ENCODE measurements at places on chromosomes 5 and 9.

DNA sequence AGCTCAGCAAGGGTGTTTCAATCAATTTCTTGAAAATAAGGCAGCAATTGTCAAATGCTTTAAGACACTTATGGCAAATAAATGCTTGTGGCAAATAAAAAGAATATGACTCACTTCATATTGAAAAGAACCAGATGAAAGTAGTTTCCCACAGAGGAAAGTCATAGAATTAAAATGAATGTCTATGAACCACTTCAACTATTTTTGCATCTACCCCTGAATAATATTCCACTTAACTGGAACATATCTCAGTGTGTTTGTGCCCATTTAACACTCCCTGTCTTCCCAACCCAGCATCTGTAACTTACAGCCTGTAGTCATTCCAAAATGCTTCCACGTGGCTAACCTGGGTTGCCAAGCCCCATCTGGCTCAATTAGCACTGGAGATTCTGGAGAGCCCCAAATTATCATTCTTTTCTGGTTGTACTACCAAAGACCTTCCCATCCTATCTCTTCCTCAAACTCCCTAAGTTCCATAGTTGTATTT lies 84.7 kb downstream of the FEM1C start:
- no peak for DNase-seq

GRCh38 chr9:134286471-134287245 lies 39.6 kb upstream of the RXRA start:
- DNase-seq = no peak

DNA sequence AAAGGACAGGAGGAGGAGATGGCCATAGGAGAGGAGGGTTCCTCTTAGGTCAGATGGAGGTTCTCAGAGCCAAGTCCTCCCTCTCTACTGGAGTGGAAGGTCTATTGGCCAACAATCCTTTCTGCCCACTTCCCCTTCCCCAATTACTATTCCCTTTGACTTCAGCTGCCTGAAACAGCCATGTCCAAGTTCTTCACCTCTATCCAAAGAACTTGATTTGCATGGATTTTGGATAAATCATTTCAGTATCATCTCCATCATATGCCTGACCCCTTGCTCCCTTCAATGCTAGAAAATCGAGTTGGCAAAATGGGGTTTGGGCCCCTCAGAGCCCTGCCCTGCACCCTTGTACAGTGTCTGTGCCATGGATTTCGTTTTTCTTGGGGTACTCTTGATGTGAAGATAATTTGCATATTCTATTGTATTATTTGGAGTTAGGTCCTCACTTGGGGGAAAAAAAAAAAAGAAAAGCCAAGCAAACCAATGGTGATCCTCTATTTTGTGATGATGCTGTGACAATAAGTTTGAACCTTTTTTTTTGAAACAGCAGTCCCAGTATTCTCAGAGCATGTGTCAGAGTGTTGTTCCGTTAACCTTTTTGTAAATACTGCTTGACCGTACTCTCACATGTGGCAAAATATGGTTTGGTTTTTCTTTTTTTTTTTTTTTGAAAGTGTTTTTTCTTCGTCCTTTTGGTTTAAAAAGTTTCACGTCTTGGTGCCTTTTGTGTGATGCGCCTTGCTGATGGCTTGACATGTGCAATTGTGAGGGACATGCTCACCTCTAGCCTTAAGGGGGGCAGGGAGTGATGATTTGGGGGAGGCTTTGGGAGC lies 3.1 kb downstream of the EGR1 start:
- DNase-seq = no peak

GRCh38 chr5:139562847-139563246 lies 1.7 kb downstream of the UBE2D2 start:
- no peak for DNase-seq

- DNase-seq = no peak
Observed at GRCh38 chr5:92889140-92889539, 691.9 kb downstream of the NR2F1-AS1 start.

- no peak for DNase-seq
Observed at GRCh38 chr5:68565427-68565826, 349.9 kb downstream of the PIK3R1 start.

- DNase-seq = no peak
Observed at GRCh38 chr5:39857041-39857440, 432.3 kb upstream of the DAB2 start.

- DNase-seq = no peak
Observed at GRCh38 chr9:4128876-4129275, 171.0 kb downstream of the GLIS3 start.

DNA sequence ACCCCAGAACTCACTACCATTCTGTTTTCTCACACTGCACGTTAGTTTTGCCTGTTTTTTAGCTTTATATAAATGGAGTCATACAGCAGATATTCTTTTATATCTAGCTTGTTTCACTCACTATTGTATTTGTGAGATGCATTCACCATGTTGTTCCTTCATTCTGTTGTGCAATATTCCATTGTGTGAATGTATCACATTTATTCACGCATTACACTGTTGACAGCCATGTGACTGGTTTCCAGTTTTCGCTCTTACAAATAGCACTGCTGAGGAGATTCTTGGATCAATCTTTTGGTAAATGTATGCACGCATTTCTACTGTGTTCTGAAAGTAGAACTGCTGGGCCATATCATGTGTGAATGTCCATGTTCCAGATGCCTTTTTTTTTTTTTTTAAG lies 6.4 kb upstream of the SNX30 start:
- DNase-seq = no peak

GRCh38 chr9:7173139-7173538 lies 415.4 kb downstream of the KDM4C start:
- no peak for DNase-seq

- no peak for DNase-seq
Observed at GRCh38 chr5:134490255-134490924, 35.1 kb upstream of the JADE2 start.

GRCh38 chr5:122102825-122103224 lies 24.8 kb upstream of the LOX start:
- no peak for DNase-seq

GRCh38 chr5:153672347-153673090 lies 182.0 kb downstream of the GRIA1 start:
- no peak for DNase-seq

- no peak for DNase-seq
Observed at GRCh38 chr9:79334711-79335110, 237.1 kb upstream of the TLE4 start.

- DNase-seq = peak; percentile 31
Observed at GRCh38 chr5:179802207-179802883, 4.3 kb downstream of the MGAT4B start.

GRCh38 chr5:95411474-95411873 lies 20.3 kb downstream of the FAM81B start:
- DNase-seq = no peak

DNA sequence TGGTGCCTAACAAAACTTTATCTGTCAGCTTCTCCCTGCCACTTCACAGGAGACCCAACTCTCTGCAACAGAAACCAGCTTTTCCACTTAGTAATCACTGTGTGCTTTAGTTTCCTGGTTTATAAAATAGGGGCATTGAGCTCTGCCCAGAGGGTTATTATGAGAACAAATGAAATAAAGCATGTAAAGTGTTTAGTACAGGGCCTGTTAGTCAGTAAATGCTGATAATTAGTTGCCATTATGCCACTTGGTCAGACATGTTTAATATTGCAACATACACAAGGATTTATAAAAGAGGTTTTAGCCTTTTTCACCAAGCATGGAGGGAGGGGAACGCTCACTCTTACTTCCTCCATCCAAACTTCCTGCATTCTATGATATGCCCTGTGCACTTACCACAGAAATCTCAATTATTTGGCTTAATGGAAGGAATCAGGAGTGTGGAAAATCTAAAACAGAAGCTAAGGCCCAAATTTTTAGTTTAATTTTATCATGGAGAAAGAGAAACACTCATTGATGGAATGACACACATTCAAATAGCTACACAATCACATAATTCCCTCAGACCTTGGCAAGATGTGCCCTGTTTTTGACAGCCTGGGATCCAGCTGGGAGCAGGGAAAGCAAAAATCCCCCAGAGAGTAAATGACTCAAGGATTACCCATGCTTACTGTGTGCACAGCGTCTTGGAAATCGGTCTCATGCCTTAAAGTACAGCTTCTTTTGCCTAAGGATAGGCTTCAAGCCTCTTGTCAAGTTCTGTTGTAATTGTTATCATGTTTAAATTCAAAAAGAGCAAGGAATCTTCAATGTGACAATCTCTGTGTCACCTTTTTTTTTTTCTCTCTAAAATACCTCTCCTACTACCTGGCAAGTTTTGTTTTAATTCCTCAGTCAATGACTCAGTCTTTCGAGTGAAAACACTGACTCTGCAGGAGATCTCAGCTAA lies 34.0 kb downstream of the ZNF474 start:
- DNase-seq = peak; percentile 48

GRCh38 chr5:74279244-74279643 lies 361.3 kb downstream of the ENC1 start:
- no peak for DNase-seq

DNA sequence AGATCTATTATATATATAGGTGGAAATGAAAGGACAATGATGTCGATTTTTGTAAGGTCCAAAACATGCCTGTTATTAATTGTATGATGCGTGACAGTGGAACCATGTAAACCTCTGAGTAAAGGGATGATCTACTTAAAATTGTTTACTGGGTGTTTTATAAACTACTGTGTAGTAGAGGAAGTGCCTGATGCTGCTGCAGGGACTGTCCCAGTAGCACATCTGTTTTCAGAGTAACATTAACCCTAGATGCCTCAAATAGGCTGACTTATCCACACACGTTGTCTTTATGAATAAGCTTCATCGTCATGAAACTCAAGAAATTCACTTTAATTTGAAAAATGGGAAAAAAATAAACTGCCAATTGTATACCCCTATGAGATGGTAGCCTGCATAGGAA lies 1.7 kb downstream of the CAMK4 start:
- DNase-seq = no peak

- DNase-seq = no peak
Observed at GRCh38 chr5:142421621-142422397, 97.0 kb upstream of the SPRY4 start.

DNA sequence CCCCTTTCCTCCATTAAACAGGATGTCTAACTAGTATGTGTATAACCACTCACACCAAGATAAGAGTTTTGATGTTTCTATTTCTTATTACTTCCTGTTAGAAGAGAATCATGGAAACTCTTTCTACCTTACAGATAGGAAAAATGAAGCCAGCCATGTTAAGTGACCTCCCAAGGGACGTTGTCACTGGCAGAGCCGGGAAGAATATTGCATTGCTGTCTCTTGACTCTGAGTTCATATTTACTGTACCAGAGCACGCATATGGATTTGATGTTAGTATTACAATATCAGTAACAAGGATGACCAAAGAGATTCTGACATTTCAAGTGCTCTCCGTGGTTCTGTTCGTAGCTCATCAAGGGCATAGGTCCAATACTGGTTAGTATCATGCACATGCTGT lies 12.5 kb upstream of the C5orf63 start:
- no peak for DNase-seq

- no peak for DNase-seq
Observed at GRCh38 chr9:132726576-132727130, 56.4 kb downstream of the GTF3C4 start.

DNA sequence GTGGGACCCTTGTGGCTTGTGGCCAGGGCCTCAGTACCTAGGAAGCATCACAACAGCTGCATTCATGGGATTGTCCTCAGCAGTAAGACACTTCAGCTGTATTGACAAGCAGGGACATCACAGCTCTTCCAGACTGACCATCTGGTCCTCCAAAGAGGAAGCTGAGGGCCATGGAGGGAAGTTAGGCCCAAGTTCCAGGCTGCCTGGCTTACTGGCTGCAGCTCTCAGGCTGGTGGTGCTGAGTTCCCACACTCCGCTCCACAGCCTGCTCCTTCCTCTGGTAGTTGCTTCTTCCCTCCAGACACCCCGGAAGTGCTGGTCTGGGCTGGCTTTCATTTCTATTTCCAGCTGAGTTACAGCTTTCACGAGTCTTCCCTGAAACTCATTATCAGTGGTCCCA lies 5.7 kb upstream of the STING1 start:
- peak; percentile 52 for DNase-seq

DNA sequence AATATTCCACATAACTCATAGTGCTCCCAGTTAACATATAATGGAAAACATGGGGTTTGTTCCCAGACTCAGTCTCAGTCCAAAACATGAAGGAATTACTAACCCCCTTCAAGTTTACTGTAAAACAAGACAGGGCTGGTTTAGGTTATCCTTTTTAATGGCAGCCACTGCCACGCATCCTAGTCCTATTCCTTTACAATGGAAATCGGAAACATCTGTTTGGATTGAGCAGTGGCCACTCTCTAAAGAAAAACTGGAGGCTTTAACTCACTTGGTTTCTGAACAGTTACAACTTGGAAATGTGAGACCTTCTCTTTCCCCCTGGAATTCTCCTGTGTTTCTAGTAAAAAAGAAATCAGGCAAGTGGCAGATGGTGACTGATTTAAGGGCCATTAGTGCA lies 609.9 kb upstream of the ACO1 start:
- DNase-seq = no peak

DNA sequence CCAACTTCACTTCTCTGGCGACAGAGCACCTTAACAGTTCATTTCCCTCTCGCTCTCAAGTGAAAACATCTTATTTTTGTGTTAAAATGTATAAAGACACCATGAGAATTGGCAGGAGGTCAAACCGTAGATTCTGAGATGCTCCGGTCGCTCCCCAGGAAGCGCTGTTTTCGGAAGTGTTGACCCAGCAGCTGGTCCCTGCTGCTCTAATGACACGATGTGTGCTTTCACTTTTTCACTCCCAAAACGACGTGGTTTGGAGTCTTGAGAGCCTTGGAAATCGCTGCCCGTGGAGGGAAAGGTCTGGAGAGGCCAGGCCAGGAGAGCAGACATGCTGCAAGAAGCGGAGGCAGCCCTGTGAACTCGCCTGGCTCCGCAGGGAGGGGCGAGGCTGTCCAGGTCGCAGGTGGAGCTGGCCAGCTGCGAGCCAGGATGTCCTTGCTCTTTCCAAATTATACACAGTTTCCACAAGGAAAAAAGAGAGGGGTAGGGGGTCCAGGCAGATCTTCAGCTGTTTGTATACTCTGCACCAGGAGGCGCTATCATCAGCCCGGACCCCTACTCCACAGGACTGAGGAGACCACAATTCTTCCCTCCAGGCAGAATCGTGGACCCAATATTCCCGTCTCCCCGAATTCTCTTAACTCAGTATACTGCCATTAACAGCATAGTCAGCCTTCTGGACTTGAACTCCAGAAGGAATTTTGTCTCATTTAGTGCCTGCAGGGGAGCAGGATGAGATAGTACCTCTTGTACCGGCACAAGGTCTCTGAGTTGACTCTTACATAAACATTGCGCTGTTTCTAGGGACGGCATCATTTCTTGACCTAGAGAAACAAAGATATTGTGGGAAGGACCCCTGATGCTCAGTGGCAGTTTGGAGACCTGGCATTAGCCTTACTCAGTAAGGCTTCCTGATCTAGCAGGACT lies 248.6 kb upstream of the ANKRD55 start:
- DNase-seq = peak; percentile 20

GRCh38 chr9:20322212-20322611 lies 300.1 kb downstream of the MLLT3 start:
- no peak for DNase-seq

- no peak for DNase-seq
Observed at GRCh38 chr9:91810286-91810905, 139.6 kb downstream of the ROR2 start.

GRCh38 chr9:121537283-121537682 lies 37.6 kb upstream of the GGTA1 start:
- DNase-seq = peak; percentile 20

- no peak for DNase-seq
Observed at GRCh38 chr5:84436866-84437265, 52.2 kb upstream of the EDIL3 start.

- no peak for DNase-seq
Observed at GRCh38 chr5:59296317-59297264, 596.9 kb downstream of the PDE4D start.

All from gastrocnemius medialis (tissue), 4 donors.